ENCODE measurements at places on chromosomes 3 and 15.
A peak's percentile ranks its signal among the peaks of the same experiment; 100 is the strongest.

DNA sequence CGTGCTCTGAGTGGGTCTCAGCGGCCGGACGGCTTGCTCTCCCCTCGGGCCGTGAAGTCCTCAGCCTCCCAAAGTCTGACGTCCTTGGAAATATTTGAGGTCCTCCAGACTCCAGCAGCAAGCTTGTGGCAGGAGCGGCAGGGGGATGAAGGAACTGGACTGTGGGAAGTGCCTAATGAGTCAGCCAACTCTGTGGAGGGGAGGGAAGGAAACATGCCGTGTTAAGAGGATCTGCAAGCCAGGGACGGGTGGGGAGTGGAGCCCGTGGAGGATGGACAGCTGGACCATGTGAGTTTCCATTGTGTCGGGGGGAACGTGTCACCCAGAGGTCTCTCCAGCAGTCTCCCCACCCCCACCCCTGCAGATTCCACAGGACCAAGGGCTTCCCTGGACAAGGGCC lies 39.4 kb upstream of the IDH2 start:
- DNase-seq: peak; percentile 31

DNA sequence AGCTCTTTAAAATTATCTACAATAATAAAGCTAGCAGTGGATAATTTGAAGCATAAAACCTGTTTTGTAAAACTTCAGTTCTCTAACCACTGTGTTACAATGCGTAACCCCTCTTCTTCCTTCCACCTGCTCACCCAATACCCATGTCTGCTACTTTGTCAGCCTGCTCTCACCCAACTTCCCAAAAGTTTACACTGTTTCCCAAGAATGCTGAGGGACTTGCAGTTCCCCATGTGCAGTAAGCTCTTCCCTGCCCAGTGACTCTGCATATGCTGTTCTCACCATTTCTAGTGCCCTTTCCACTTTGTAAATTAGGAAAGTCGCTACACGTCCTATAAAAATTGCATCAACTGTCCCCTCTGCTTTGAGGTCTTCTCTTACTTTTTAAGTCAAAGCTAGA lies 315.9 kb upstream of the SEMA6D start:
- DNase-seq: no peak

GRCh38 chr3:42157540-42158538 lies 66.7 kb downstream of the TRAK1 start:
- DNase-seq: no peak

GRCh38 chr3:116946376-116946775 lies 236.8 kb downstream of the TUSC7 start:
- DNase-seq: no peak

DNA sequence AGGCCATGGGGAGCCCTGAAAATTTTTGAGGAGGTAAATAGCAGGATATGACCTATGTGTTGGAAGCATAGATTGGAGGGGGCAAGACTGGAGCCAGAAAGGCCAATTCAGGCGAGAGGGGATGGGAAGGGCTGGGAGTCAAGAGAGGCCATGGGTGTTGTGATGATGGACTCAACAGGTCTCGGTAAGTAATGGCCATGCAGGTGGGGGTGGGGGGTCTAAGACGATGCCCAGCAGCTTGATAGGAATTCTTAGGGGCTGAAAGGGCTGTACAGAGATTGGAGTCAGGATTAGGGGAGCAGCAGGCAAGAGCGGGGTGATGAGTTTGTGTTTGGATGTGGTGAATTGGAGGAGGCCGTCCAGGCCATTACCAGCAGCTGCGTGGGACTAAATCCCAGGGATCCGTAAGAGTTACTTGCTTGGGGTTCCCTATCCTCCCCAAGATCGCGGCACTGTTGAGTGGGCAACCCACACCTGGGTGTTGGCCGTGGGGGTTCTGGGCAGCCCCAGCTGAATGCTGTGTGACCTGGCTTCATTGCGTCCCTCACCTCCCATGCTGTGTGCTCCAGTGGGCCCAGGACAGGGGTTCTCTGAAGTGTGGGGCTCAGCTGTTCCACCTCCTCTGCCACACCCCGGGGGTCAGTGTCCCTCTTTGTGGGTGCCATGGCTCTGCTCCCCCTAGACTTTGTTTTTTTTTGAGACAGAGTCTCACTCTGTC lies 41.8 kb upstream of the CHRNB4 start:
- no peak for DNase-seq

DNA sequence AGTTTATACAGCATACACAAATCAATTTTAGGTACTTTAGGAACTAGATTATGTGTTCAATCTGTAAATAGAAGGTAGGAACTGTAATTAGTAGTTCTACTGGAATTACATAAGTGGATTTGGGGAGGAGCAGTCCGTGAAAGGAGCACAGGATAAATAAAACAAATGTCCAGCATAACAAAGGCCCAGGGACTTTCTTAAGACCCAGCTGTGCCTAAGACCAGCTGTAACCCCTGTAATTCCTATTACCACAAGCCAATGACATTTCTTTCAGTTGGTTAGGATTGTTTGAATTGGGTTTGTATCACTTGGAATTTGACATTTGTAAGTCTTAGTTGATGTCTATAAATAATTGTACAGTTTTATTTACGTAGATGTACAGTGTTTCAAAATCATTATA lies 4.8 kb upstream of the ZBTB20 start:
- no peak for DNase-seq

DNA sequence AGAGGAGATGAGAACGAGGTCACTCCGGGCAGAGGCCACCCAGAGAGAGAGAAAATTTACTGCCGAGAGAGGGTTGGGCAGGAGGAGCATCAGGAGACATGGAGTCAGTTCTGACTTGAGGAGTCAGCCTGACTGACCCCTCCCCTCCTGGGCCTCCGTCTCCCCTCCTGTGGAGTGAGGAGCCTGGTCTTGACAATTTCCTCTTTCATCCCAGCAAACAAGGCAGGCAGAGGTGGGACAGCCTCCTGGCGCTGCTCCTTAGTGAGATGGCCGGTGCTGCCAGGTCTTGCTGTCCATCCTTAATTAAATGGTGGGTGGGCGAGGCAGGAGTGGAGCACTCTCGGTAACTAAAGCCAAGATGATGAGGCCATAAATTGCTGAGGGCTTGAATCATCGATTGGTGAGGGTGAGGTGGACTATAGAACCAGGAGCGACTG lies 60.6 kb downstream of the CYP11A1 start:
- DNase-seq: no peak

GRCh38 chr3:179147514-179147872 lies 664 bp upstream of the PIK3CA start:
- peak; percentile 7 for DNase-seq

- DNase-seq: no peak
Observed at GRCh38 chr15:93126599-93126998, 37.6 kb upstream of the RGMA start.

DNA sequence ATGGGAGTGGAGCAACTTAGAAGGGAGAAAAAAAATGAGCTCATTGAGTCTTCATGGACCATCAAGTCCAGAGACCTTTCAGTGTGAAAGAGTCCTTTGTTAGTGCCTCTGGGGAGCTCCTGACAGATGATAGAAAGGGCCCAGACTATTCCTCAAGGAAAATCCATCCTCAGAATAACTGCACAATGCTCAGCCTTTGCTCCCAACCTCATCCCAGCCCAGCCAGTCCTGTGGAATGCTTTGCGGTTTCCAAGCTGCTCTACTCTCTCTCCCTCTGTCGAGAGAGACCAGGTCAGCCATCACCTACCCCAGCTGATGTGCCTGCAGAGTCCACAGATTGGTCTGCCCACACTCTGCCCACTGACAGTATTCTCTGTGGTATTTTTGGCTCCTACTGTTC lies 406.2 kb downstream of the MFSD1 start:
- DNase-seq: no peak

- no peak for DNase-seq
Observed at GRCh38 chr3:3031326-3031725, 78.8 kb downstream of the IL5RA start.

DNA sequence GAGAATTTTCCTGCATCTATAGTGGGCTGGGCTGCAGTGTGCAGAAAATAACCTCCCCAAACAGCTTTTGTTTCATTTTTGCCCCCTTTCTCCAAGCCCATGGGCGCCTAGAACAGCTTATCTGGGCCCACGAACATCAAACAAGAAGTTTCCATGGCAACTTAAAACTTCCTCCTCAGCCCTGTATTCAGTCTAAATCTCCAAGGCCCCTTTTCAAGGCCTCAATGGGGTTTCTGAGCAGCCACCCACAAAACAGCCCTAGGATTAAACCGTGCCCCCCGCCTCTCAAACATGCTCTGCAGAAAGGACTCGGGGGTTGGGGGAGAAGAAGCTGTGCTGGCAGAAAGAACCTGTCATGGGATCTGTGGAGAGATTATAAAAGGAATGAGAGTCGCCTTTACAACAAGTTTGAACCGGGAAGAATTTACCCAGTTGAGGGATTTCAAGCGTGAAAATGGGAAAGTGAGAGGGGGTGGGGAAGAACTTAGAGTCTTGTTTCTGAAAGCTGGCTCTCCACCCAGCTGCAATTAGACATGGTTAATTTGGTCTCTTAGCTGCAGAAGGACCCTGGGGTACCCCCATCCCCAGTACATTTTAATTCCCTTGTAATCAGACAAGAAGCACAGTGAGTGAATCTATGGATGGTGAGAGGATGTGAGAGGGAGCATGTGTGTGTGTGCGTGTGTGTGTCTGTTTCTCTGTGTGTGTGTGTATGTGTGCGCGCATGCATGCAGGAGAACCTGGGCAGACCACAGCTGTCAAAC lies 4.3 kb upstream of the FAM107A start:
- no peak for DNase-seq

DNA sequence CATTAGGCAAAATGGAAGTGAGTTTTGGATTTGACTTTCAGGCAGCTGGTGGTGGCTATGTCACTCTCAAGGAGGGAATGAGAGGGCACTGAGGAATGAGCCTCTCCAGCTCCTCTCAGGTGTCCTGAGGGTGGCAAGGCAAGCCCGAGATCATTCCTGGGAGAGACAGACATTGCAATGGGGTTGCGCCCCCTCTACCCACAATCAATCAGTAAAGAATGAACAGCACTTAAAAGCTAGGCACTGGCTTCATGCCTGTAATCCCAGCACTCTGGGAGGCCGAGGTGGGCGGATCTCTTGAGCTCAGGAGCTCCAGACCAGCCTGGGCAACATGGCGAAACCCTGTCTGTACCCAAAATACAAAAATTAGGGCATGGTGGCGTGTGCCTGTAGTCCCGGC lies 14.1 kb upstream of the SHF start:
- no peak for DNase-seq

DNA sequence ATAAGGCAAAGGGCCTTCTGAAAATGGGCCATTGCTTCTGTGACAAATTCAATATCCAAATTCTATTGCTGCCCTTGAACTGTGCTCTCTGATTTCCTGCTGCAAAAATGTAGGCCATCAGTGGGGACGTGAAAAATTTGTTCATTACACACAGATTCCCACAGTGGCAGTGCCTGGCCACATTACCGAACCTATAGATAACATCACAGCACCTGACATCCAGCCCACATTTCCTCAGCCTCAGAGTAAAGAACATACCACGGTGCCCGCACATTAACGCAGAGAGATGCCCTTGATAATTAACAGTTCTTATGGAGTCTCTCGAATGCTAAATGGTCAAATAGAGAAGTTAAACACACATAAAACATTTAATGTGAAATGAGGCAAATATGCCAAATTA lies 931.6 kb upstream of the CFAP20DC start:
- no peak for DNase-seq

DNA sequence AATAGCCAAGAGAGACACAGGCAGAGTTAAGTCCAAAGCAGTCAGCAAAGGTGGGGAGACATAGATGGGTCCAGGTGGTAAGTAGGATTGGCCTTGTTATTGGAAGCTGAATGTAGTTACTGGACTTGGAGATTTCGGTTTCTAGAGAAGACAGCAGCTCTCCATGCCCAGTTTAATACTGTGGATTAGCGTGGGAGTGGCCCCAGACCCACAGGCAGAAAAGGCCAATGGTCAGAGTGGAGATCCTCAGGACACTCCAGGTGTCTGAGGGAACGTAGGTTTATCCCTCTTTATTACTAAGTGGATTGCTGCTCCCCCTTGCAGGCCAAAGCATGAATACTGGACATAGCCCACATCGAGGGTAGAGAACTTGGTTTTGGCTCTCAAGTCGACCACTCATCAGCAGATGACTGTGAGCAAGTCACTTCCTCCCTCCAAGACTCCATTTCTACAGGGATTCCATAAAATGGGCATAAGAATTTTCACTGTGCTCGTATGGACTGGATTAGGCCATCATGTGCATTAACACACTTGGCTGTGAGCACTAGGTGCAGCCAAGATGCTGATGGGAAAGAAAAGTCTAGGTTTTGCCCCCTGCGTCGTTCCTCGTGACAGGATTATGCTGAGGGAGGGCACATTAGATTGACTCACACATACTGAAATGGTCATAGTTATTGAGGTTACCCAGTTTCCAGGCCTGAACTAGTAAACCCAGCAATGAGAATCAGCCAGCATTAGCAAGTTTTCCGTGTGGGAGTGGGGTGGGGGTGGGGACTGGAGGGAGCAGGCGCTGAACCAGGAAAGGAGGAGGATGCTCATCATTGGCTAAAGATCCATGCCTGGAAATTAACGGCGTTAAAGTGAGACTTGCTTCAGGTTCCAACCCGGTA lies 225.2 kb upstream of the TPRG1 start:
- no peak for DNase-seq

- no peak for DNase-seq
Observed at GRCh38 chr3:16514755-16515353, 1.4 kb upstream of the RFTN1 start.

DNA sequence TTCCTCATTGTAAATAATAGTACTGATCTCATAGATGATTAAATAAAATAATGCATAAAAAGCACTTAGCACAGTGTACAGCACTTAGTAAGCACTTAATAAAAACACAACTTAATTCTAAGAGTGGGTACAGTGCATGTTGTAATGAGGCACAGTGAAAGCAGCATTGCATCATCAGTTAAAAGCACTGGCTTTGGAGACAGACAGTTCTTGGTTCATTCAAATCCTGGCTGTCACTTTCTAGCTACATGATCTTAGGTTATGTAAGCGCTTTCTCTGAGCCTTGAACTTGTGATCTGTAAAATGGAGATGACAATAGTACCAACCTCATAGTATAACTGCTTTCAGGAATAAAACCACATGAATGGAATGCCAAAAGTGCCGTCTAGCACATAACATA lies 151.5 kb downstream of the DPH6 start:
- peak; percentile 36 for DNase-seq

DNA sequence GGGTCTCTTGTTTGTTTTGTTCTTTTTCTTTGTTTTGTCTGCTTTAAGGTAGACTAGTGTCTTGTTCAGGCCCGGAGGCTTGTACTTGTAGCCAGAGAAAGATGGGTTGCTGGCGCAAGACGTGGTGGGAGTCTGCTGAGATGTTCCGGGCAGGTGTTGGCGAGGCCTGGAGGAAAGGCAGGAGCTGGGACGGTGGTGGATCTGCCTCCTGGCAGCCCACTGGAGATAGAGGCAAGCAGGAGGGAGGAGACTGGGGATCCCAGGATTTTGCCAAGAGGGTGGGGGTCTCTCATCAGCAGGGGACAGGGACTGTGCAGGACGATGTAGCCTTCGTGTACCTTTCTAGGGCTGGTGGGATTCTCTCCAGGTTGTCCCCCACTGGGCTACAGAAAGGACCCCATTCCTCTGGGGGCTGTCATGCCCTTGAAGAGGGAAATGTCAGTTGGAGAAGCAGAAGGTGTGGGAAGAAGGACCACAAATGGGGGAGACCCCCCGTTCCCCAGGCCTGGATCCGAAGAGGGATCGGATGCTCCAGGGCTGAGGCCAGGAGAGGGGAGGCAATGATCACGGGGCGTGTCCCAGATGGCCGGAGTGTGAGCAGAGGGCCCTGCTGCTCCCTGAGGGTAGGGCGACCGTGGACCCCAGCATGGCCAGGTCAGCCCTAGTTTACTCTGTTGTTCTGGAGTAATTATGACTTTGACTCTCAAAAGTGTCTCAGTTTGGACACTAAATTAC lies 7.0 kb downstream of the CHAC1 start:
- DNase-seq: no peak
